ENCODE measurements at places on chromosomes 2 and 18.

- no peak for DNase-seq
Observed at GRCh38 chr2:221786297-221786926, 214.3 kb upstream of the EPHA4 start.

DNA sequence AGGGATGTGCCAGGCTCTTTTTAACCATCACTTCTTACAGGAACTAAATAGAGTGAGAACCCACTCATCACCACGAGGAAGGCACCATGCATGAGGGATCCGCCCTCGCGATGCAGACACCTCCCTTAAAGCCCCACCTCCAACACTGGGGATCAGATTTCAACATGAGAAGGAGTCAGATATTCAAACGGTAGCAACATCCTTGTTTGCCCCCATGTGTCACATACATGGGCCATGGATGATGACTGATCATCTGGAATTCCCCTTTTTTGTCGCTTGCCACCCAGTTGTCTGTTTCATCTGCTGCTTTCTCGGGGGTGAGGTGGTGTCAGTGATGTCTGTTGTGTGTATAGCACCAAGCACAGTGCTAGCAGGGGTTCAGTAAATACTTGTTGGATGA, 57.9 kb downstream of the NCK2 start:
- no peak for DNase-seq

GRCh38 chr2:78699696-78700095, 325.8 kb upstream of the REG3G start:
- DNase-seq, result no peak

DNA sequence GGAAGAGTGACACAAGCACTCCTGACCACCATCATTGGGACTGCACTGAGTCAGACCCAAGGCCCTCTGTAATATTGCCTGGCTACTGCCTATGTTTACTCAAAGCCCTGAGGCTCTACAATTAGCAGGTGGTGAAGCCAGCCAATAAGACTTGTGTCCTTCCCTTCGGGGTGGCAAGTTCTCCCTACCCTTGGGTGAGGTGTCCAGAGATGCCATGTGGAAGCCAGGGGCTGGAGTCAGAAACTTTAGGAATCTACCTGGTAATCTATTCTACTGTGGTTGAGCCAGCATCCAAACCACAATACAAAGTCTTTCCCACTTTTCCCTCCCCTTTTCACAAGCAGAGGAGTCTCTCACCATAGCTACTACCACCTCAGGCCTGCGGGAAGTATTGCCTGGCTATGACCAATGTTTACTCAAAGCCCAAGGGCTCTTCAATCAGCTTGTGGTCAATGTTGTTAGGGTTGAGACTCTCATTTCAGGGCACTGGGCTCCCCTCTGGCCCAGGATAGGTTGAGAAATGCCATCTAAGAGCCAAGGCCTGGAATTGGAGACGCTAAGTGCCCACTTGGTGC, 17.6 kb downstream of the DHRS9 start:
- DNase-seq, result no peak

DNA sequence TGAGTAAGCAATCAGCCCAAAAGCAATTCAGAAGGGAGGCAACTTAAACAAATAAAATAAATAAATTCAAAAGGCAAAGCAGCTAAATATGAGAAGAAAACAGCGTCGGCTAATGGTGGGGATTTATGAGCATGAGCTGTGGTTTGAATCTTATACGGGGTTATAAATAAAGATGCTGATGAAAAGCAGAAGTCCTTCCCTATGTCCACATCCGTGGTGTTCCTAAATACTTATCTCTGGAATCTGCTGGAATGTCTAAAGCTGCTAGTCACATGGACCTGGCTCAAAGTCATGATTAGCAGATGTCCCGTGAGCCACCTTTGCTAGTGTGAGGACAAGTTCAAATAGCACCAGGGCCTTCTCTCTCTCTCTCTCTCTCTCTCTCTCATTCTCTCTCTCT, 33.8 kb downstream of the SMIM21 start:
- no peak for DNase-seq

DNA sequence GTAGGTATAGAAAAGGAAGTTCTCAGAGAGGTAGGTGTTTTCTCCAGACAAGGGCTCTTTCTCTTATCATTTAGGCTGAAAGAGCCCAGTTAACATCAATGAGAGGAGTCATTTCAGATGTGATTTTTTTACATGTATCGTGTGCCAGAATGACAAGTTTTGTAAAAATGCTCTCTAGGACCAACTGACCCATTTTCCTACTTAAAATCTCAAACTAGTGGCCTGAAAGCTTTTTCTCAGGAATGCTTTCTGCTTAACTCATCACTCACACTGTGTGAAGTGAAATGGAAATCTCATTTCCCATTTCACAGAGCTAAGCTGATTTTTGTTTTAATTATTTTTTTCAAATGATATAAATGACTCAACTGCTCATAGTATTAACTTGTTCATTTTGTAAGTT, 128.7 kb upstream of the CYP26B1 start:
- DNase-seq, result no peak

GRCh38 chr18:13137670-13138419, 80.7 kb upstream of the LDLRAD4 start:
- no peak for DNase-seq

DNA sequence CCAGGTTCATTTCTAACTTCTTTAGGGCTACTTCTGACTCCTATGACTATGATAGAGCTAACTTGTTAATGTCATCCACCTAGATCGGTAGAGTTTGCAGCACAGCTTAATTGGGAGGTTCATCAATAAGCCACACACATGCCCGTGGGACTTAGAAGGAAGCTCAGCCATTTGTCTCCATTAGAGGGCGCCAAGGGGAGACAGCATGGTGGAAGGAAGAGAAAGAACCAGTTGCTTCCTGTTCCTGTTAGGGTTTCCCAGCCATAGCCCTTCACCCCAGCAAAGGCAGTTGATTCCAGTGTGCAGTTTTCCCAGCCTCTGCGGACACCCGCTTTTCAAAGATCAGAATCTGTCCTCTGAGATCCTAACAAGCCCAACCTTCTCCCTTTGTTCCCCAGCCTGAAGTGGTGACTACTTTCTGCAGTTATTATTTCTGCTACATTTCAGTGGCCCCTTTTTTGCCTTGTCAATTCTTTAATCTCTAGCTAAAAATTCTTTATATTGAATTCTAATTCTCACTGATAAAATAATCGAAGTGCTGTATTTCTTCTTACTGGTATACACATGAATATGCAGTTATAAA, 30.3 kb downstream of the MAIP1 start:
- DNase-seq, result no peak

DNA sequence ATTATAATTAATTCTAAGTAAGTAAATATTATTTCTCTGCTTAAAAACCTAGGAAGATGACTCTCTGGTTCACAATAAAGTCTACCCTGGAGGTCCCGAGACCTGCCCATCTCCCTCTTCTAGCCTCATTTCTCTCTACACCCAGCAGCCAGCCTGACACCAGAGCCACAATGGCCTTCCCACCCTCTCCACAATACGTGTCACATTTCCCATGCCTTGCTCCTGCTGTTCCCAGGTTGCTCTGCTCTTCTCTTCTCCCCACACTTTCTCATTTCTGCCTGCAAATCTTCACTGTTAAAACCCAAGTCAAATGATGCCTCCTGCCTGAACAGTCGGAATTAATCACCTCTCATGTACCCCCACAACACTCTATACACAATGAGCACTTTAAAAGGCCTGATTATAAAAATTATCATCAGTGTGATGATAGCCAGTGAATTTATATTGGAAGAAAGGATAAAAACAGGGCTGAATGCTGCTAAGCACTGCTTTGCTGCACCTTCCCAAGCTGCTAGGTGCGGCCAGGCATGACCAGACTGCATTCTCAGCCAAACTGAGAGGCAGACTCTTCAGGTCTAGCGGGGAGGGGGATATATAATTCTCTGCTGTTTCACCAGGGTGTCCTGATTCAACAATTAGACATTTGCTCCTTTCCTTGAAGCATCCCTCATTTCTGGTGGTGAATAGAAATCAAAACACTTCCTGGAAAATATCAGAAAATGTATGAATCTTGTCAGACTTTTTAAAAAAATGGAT, 160.6 kb downstream of the DTNA start:
- DNase-seq, result no peak

DNA sequence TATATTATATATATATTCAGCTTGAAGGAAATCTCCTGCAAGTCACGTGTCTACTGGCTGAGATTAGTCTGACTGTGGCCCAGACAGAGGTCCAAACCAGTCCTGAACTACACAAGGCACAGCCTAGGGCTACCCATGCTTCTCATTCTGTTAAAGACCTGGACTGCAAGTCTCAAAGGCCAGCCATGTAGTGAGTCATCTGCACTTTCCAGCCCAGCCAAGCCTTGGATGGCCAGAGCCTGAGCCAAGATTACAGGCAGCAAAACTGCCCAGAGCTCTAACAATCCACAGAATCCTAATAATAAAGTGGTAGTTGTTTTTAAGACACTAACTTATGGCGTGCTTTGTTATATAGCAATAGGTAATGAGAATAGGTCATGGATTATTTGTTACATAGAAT, 259.6 kb downstream of the SS18 start:
- DNase-seq, result no peak

- no peak for DNase-seq
Observed at GRCh38 chr18:58105888-58106260, 61.8 kb downstream of the NEDD4L start.

DNA sequence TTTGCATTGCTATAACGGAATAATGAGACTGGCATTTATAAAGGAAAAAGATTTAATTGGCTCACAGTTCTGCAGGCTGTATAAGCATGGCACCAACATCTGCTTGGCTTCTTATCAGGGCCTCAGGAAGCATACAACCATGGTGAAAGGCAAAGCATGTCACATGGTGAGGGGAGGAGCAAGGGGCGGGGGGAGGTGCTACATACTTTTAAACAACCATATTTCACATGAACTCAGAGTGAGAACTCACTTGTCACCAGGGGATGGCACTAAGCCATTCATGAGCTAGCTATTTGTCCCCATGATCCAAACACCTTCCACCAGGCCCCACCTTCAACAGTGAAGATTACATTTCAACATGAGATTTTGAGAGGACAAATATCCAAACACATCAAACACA, 188.7 kb downstream of the MBD5 start:
- DNase-seq, result no peak

GRCh38 chr18:26487437-26487836, 60.9 kb downstream of the KCTD1 start:
- no peak for DNase-seq

DNA sequence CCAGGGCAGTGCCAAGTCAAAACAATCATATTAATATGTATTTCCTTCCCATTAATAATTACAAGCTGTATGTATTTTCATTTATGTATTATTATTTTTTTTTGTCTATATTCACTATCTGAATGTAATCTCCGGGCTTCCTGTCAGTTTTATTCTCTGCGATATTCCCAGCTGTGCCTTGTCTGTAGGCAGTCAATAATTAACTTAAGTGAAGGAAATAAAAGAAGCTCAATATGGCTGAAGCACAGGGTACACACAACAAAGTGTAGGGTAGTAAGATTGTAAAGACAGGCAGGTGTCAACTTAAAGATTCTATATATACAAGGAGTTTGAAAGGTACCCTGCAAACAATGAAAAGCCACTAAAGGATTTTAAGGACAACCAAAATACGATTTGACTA, 122.9 kb downstream of the ROCK1 start:
- DNase-seq, result no peak

DNA sequence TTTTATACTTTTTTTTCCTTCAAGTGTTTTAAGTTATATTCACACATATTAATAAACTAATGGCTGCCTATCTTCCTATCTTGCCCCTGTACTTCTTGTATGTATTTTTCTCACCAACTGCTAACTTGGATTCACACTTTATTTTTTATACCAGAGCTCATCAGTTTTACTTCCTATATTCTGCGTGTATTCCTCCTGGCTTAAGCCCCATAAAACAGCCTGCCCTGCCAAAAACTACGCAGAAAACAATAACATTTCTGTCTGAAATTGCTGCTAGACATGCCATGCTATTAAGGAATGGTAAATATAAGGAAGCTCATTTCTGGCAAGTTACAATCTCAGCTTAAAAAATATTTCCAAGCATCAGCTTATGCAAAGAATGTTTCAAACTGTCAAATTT, 172.3 kb downstream of the UBE2E3 start:
- DNase-seq, result no peak

DNA sequence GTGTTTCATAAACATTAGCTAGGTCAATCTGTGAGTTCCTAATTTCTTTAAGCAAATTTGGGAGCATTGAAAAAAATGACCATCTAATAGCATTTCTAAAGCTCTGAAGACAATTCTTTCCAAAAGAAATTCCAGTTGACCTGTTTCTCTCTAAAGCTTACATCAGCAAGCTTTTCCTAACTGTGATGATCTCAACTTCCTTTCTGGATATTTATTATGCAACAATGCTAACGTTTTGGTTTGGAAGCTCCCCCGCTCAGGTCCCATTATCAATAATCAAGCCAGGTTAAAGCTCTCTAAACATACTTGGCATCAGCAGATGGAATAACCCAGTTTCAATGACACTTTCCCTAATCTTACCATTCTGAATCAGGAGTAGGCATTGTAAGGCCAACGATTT, 196.3 kb upstream of the TANK start:
- DNase-seq, result no peak

DNA sequence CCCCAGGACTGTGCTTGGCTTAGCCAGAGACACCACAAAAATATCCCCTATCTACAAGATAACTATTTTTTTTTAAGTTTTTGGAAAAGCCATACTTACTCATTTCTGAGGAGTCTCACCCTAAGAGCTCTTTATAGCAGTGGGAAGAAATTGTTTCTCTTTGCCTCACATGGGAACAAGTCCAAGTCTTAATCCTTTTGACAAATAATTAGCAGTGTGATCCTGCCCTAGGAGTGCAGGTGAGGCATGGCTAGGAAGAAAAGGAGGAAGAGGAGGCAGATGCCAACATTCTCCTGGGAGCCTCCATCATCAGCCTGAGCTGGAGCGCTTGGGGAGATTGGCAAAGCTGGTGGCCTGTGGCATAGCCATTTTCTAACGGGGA, 115.6 kb downstream of the STPG4 start:
- DNase-seq, result no peak

DNA sequence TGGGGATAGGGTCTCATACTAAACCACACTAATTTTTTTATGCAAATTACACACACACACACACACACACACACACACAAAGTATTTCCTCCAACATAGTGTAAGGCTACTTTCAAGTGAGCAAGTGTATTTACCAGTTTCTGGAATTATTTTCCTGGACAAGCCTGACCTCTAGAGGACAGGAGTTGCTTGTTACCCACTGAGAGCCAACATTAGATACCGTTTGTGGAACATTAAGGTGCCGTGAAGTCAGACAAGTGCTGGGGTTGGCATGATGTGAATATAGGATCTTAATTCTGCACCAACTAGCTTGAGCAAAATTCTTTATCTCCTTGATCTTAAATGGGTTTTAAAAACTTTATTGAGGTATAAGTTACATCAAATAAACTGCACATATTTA, 39.3 kb upstream of the SERPINB2 start:
- DNase-seq, result no peak

- DNase-seq, result no peak
Observed at GRCh38 chr18:3219241-3219630, 532 bp downstream of the MYOM1 start.

- DNase-seq, result no peak
Observed at GRCh38 chr2:46970334-46971288, 55.0 kb upstream of the MCFD2 start.

- no peak for DNase-seq
Observed at GRCh38 chr18:44708451-44709083, 27.9 kb downstream of the SETBP1 start.

GRCh38 chr2:188916736-188917135, 57.4 kb upstream of the COL3A1 start:
- no peak for DNase-seq

GRCh38 chr2:67876176-67876575, 186.6 kb downstream of the C1D start:
- DNase-seq, result no peak

- DNase-seq, result no peak
Observed at GRCh38 chr18:9697121-9697520, 11.0 kb upstream of the RAB31 start.

Data from amygdala (tissue), 56 donors.